Posterior vena cava (tissue), 2 donors: ENCODE measurements at places on chromosomes 11 and 22. TPM values are rescaled to one million over a fixed set of nuclear protein-coding genes. Genes with fewer than 3 reads are reported as not detected.

CRACR2B gene
- 4.3 TPM for total RNA-seq

DNA sequence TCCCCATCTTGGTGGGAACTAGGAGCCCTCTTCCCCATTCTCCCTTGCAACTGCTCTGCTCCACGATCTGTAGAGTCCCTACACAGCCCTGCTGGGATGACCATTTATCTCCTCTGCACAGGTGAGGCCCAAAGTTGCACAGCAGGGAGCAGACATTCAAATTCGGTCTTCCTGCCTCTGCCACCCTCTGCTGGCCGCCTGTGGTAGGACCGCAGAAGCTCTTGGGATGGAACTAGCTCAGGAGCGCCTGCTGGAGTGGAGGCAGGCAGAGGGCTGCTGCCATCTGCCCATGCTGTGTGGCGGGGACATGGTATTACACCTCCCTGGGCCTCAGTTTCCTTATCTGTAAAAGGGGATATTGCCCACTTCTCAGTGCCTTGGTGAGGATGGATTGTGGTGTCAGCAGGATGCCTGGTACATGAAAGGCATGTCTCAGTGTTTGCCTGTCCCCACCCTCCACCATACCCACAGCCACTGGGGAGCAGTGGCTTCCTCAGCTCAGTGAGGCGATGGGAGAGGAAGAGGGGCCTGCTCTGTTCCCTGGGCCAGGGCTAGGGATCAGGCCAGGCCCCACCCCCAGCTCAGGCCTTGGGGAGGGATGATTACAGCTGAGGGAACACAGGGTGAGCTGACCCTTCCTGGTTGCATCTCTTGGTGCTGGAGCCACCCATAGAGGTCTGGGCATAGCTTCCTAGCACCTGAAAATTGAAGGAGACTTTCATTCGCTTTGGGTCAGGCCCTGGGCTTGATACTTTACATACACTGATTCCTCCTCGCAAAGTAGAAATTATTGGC is 11.3 kb upstream of the OMP start:
- peak; percentile 93 for DNase-seq

DNA sequence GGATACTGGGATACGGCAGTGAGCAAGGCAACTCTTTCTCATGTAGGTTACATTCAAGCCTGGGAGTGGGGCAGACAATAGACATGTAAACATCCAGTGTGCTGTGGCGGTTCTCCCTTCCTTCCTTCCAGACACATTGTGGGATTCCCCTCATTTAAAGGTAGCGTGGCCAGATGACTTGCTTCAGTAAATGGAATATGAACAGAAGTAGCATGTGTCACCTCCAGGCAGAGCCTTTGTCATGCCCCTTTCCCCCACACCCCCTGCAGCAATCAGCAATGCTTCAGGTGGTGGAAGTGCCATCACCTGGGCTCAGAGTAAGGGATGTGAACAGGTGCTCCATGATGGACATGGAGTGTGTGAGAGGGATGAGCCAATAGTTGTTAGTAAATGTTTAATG is 34.8 kb upstream of the TTC12 start:
- DNase-seq, result no peak

RNF121 gene
- 29.0 TPM for total RNA-seq

DNA sequence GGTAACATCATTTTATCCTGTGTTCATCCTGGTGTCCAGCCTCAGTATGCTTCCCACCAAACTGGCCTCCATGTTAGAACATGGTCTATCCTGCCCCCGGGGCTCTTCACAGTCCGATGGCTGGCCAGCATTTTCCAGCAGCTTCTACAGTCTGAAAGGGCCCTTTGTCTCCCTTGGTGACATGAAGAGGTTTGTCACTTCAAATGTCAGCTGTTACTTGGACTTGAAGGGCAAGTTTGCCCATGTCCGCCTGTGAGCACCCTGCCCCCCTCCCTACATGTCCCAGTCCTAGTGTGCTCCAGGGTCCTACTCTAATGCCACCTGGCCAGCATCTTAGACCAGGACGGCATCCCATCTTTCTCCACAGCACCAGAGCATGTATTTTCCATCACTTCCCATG is 24.7 kb downstream of the PATZ1 start:
- no peak for DNase-seq
